CD4-positive, alpha-beta T cell treated with Interleukin-4 for 1 hour (primary cell): ENCODE measurements at places on chromosomes 6 and 20.

GRCh38 chr20:53565254-53565653 is 28.4 kb downstream of the ZNF217 start:
- DNase-seq = no peak

GRCh38 chr6:51432481-51432880 is 613.8 kb downstream of the TFAP2B start:
- DNase-seq = no peak

DNA sequence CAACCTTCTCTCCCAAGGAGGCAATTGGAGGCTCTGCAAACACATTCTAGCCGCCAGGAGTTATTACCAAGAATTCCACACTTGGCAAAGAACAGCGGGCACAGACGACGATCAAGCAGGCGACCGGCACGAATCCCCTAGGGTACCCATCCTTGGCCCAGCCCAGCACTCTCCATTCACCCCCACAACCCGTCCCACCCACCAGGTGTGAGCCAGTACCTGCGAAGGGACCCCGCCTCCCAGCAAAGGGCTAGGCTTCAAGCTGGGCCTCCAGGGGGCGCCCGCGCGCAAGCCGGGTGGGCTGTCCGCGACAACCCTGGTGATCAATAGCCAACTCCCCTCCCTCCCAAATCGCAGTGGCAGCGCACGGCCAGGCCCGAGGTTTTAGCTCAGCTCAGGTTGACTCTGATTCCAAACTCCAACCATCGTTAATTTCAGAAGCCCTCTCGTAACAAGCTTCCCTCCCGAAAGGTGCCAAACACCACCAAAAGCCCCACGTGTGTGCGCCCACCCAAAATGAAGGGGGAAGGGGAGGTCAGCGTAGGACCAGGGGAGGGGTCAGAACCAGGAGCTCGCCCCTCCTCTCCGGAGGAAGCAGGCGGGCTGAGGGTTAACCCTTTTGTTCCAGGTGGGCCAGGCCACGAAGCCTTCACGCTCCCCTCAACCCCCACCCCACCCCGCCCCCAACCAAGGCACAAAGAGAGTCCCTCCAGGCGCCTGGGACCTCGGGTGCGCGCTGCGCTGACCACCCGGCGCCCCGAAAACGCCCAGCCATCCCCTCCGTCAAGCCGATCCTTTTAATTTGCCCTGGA is 2.1 kb downstream of the SALL4 start:
- peak; percentile 38 for DNase-seq

DNA sequence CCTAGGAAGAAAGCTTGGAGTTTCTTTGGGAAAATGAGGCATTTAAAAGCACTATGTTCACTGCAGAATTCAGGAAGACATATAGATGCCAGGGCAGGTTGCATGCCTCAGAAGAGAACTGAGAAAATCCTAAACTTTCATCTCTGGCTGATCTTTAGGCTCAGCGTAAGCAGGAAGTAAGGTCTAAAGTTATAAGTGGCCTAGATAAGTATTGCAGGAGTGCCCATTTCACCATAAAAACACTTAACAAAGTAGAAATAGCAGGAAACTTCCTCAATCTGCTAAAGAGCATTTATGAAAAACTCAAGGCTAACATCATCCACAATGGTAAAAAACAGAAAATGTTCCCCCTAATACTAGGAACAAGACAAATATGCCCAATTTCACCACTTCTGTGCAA is 320.3 kb downstream of the BMP2 start:
- no peak for DNase-seq

DNA sequence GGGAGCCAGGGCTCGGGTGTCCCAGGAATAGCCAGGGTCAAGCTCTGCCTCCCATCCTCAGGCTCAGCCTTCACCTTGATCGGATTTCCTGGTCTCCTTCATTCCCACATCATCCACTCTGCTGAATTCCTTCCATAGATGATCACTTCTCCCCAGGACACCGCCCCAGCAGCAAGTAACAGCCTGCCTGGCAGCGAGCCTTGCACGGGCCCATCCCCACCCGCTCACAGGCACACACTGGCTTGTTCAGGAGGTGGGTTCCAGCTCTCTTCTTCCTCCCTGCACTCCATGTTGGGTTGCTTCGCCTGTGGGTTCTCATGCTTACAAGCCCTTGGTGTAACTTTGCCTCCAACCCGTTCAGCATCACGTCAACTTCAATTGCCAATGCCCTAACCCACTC is 113.0 kb upstream of the IYD start:
- DNase-seq = no peak

GRCh38 chr6:69894578-69895347 is 28.4 kb downstream of the COL19A1 start:
- no peak for DNase-seq

DNA sequence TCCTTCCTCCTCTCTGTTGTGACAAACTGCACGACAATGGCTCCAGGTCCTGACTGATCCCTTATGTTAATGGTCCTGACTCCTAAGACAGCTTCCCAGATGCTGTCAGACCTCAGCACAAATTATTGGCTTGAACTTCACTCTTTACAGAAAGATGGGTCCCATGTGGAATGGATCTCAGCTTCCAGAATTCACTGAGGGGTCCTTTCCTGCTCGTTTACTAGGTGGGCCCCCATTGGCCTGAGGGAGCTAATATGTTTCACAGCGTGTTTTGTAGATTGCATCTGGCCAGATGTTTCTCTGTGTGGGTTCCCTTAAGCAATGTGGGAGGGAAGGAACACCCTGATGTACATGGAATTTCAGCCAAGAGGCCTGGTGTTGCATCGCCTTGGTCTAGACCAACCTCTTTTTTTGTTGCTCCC is 826.6 kb downstream of the MAFB start:
- no peak for DNase-seq

DNA sequence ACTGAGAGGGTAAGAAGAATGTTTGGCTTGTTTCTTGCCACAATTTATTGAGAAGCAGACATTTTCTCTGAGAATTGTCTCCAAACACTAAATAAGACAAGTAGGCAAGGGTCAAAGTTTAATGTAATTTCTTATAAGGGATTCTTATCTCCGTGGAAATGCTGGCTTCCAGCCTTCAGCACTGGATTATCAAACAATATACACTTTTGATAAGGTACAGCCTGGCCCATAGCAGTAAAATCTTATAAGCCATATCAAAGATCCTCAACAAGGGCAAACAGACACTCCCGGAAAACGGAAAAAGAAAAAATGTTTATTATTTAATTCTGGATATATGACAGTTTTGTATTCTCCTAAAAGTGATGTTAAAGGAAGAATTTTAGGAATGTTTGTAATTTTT is 18.5 kb upstream of the ZSCAN9 start:
- no peak for DNase-seq

GRCh38 chr6:7165890-7166267 is 58.1 kb downstream of the RREB1 start:
- DNase-seq = no peak

GRCh38 chr6:139334806-139335446 is 39.5 kb downstream of the CITED2 start:
- no peak for DNase-seq
